ENCODE measurements at places on chromosomes 12 and 14.

GRCh38 chr14:89586258-89587135 lies 169.5 kb upstream of the FOXN3 start:
- DNase-seq, result no peak

DNA sequence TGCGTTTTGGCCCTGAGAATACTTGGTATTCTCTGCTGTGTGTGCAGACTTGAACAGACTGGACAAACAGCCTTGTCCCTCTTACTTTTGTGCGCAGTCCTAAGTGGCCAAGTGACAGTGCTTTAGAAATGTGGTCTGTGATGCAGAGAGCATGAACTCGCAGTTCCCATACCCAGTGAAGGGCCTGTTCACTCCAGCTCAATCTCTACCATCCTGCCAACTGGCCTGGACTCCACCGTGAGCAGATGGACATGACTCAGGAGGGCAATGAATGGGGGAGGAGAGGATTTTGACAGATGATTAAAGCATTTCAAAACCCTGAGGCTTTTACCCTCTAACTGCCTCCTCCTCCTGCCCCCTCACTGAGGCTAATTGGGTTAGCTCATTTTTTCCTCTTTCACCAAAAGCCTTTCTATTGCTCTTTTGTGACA lies 62.5 kb upstream of the PYGL start:
- no peak for DNase-seq

GRCh38 chr14:70714055-70714550 lies 72.4 kb downstream of the TTC9 start:
- peak; percentile 10 for DNase-seq

- DNase-seq, result no peak
These were observed 83.5 kb downstream of the SLC25A47 start for GRCh38 chr14:100406505-100407131.

DNA sequence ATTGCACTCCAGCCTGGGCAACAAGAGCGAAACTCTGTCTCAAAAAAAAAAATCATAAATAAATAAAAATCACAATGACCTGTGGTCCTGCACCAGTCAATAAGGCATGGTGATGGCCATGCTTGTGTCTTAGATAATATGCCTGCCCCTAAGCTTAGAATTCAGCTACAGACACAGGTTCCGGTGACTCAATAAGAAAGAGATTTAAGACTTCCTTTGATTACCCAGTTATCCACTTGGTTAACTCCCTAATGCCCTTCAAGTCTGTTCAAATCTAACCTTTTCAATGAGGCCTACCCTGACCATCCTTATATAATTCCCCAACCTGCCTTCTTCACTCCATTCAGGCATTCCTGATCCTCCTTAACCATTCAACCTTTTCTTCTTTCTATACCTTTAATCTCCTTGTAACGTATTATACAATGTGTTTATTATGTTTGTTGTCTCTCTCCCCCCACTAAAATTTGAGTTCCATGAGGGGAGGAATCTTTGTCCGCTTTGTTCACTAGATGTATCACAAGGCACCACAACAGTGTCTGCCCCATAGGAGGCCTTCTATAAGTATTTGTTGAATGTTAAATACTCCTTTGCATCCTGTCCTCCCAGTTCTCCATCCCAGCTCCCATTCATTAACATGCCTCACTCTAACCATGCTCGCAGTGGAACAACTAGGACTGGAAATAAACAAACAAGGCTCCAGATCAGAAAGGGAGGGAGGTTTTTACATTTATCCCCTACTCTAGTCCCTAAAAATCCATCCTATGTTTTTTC lies 8.9 kb downstream of the MAP4K5 start:
- no peak for DNase-seq

- DNase-seq, result no peak
These were observed 6.6 kb downstream of the DCD start for GRCh38 chr12:54641554-54641953.

DNA sequence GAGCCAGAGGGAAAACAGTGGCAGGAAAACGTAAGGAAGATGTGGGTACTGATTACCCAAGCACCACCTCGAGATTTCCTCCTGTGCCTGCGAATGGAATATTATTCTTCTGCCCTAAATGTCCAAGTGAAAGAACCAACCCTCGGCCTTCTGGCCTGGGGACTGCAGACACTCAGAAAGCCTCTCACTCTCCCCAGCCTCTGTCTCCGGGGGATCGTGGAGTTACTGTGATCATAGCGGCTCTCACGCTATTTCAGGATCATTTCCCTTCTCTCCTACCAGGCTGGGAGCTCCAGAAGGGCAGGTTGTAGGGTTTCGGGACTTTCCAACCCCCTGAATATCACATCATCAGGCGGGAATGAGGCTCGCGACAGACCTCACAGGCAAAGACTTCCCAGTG lies 68.9 kb downstream of the KDM2B start:
- DNase-seq, result no peak

GRCh38 chr12:86744547-86745212 lies 488.5 kb upstream of the MGAT4C start:
- peak; percentile 29 for DNase-seq

DNA sequence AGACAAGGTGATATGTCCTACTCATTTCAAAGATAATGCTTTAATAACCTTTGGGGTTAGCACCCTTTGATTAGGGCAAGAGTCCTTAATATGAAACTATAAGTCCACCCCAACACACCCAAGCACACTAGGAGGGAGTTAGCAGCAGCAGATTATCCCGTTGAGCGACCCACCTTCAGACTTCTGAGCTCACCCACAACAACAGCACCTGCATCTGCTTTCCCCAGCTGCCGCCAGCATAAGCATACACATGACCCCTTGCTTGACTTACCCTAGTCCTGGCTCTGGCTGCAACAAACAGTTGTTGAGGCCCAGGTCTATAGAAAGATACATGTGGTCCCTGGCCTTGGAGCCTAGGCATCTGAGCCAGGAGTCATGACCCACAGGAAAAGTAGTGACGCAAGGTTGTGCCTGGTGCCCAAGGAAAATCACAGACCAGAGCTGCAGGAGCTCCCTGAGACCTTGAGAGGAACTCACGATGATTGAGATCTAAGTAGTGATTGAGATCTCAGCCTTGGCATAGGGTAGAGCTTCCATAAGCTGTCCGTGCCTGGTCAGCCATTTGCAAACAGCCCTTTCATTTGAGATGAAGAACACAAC lies 19.0 kb downstream of the ZDHHC22 start:
- DNase-seq, result no peak

- no peak for DNase-seq
These were observed 144.5 kb upstream of the FBXO33 start for GRCh38 chr14:39576736-39577135.

DNA sequence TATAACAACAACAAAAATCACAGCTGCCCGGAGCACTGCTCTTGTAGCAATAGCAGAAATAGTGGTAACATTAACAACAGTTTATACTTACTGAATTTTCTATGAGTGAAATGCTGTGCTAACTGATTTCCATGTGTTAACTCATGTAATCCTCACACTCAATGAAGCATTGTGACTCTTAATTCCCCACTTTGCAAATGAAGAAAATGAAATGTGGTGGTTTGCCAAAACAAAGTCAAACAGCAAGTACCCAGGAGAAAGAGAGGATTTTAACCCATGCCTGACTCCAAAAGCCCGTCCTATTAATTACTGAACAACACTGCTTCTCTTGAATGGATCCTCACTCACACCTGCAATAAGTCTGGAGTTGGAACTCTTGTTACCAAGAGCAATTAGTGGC lies 123.5 kb downstream of the MED13L start:
- DNase-seq, result no peak

DNA sequence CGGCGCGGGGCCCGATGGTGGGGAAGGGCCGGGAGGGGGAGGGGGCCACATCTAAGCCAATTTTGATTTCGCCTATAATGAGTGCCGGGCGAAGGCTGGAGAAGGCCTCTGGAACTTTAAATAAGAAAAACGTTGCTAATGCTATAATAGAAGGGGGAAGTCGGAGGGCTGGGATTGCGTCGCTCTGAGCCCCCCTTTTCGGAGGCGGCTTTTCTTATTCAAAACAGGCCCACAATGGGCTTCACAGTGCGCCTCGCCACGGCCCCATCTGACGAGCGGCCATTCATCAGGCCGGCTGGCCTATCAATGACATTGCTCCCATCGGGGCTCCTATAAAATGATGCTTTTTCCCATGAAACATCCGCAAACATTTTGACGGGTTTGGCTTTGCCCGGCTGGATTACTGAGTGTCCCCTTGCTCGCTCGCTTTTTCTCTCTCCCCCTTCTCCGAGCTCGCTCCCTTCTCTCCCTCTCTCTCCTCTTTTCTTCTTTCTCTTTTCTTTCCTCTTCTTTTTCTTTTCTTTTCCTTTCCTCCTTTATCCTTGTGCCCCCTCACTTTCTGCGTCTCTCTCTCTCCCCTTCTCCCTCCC lies at the start of gene RFX4:
TSS of gene RFX4 (plus strand) at position 364 of the 590 bp plus-strand sequence. CDS start 317 bp downstream, outside the sequence.
- DNase-seq, result no peak

GRCh38 chr14:68894123-68894522 lies 85.0 kb downstream of the ACTN1 start:
- no peak for DNase-seq

DNA sequence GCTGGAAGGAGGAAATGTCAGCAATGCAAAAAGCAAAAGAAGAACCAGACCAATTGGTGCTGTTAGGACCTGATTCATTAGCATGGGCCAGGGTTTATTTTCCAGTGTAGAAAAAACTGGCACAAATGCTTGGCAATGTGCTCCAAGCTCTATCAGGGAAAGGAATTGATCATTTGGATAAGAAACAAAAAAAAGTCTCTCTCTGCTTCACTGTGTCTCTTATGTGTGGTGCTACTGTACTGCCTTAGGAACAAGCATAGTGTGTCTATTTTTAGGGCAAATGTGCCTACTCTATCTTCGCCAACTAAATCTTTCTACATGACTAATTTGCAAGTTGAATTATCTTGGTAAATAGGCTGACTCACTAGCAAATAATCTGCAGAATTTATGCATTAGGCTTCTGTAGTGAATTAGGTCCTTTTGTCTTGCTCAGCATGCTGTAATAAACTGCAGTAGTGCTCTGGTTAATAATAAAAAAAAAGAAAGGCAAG lies 236.7 kb downstream of the MDGA2 start:
- no peak for DNase-seq

- DNase-seq, result no peak
These were observed 10.3 kb upstream of the SP7 start for GRCh38 chr12:53346491-53346890.

GRCh38 chr12:80118565-80119324 lies 19.4 kb downstream of the OTOGL start:
- DNase-seq, result no peak

DNA sequence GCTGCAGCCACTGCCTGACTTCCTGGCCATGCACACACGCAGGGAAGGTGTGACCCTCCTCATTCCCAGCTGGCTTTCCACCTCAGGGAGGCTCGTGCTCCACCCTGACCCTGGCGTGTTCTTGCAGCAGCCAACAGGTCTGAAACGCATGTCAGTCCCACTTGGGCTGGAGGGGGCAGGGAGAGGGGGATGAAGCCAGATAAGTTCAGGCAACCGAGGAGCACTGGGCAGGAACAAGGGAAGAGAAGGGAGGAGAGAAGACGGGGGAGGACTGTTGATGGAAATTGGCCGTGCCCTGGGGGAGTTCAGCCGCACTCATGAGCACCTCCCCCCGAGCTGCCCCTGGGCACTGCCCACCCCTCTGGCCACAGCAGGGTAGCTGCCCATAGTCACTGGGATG lies 182.4 kb upstream of the PRMT8 start:
- DNase-seq, result no peak

- no peak for DNase-seq
These were observed 1.9 kb downstream of the GALNT16 start for GRCh38 chr14:69261761-69262331.

GRCh38 chr12:87217491-87217890 lies 811.7 kb downstream of the C12orf50 start:
- no peak for DNase-seq

GRCh38 chr12:50123203-50123602 lies 11.2 kb downstream of the COX14 start:
- no peak for DNase-seq

DNA sequence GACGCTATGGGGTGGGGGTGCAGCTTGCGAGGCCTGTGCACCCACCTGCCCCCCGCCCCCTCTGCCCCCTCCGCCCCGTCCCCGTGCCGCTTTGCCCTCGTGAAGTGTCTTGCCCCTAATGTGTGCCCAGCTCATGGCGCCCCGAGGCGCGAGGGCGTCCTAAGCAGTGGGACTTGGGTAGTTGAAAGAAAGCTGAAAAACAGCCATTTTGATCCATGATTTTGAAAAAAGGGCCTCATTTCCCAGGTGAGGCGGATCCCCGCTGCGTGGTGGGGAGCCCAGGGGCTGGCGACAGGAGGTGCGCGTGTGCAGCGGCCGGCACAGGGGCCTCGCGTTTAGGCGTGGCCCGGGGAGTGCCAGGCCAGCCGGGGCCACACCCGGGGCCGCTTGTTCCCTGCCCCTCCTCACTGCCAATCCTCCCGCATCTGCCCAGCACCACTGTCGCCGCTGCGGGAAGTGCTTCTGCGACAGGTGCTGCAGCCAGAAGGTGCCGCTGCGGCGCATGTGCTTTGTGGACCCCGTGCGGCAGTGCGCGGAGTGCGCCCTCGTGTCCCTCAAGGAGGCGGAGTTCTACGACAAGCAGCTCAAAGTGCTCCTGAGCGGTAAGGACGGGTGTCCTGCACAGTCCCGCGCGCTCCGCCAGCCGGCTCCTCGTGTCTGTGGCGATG lies 11.8 kb downstream of the ZFYVE21 start:
- DNase-seq, result no peak

DNA sequence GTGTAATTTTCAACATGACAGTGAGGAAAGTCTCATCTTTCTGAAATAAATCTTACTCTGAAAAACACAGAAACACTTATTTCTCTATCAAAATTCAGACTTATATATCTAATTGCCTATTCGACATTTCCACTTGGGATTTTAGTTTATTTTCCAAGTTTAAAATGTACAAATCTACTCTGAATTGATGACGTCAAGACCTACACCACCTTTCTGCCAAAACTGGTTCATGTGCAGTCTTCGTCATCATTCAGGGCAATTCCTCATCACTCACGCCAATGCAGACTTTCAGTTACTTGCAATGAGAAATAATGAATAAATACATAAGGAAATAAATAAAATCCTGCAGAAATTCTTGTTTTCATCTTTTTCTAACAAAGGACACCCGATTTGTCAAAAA lies 843.8 kb downstream of the C12orf50 start:
- DNase-seq, result no peak

DNA sequence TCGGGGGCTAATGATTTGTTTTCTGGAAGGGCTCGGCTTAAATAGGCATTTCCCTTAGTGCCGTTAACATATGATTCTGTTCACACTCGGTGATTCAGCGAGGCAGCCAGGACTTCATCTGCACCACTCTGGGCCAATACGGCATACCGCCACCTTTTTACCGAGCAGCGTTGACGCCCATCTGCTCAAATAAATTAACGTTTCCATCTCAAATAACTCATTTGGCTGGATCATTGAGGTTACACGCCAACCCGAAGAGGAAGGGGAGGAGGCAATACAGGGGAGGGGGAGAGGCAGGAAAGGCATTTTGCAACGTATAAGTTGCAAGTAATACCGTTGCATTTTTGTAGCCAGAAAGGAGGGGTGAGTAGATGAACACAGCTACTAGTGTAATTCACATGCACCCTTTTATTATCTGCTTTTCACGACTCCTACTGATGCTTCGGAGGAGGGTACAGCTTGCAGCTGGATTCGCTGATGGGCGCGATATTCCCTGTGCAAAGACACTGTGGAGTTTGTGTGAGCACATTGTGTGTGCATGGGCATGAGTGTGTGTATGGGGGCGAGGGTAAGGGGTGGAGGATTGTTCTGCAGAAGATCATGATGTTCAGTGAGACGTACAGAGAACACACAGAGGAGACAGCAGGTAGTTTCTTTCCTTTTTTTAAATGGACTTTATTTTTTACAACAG lies 45.9 kb downstream of the MAP1LC3B2 start:
- DNase-seq, result no peak

- DNase-seq, result no peak
These were observed 321.9 kb downstream of the RAD51B start for GRCh38 chr14:68141281-68142088.
